ENCODE measurements at places on chromosomes 3 and 15.
A peak's percentile ranks its signal among the peaks of the same experiment; 100 is the strongest.

- DNase-seq: no peak
Measured at GRCh38 chr3:108131475-108132134, 40.8 kb upstream of the CD47 start.

- DNase-seq: peak; percentile 71
Measured at GRCh38 chr15:79394231-79394630, 37.9 kb upstream of the MINAR1 start.

DNA sequence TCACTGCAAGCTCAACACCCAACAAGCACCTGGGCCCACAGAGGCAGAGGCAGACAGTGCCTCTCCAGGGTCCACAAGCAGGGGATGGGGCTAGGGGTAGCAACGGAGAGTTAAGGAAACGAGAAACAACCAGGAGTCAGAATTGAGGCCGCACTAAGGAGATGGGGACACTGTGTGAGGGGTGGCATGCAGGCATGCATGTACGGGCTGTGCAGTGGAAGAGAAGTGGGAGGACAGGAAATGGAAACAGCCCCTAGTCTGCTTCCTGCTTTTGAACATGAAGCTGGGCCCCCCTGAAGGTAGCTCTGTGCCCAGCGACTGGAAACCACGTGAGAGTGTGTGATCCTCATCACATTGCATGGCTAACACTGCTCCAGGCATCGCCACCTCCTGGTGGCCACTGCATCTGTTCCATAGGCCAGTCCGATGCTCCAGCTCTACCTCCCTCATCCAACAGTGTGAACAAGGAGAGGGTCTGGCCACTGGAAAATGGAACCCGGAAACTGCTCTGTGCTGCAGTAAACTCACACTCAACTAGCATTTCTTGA is 44.0 kb downstream of the XXYLT1 start:
- DNase-seq: no peak

DNA sequence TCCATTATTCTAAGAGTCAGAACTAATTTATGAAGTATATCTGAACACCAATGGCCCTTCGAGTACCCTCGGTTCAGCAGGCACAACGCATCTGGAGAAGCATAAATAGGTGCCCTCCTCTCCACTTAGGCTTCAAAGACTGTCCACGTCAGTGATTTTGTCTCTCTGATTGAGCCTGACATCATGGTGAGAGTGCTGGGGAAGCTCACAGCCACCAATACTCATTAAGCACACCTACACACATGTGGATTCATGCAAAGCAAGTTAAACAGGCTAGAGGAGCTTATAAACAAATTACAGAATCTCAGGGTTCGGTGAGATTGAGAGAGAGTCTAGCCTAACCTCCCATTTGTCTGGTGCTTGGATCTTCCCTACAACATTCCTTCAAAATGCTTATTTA is 3.6 kb downstream of the CLDN1 start:
- DNase-seq: no peak

DNA sequence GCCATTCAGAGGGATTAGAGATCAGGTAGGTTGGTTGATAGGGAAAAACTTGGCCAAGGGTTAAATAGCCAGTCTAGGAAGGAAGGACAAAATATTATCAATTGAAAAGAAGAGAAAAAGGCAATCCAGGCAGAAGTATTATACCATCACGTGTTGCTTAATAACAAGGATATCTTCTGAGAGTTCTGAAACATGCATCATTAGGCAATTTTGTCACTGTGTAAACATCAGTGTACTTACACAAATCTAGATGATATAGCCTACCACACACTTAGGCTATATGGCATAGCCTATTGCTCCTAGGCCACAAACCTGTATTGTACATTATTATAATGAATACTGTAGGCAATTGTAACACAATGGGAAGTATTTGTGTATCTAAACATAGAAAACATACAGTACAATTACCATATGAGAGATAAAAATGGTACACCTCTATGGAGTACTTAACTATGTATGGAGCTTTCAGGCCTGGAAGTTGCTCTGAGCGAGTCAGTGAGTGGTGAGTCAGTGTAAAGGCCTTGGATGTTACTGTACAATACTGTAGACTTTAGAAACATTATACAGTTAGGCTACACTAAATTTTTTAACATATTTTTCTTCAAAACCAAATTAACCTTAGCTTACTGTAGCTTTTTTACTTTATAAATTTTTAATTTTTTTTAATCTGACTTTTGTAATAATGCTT is 2.7 kb downstream of the TEX55 start:
- DNase-seq: peak; percentile 53

DNA sequence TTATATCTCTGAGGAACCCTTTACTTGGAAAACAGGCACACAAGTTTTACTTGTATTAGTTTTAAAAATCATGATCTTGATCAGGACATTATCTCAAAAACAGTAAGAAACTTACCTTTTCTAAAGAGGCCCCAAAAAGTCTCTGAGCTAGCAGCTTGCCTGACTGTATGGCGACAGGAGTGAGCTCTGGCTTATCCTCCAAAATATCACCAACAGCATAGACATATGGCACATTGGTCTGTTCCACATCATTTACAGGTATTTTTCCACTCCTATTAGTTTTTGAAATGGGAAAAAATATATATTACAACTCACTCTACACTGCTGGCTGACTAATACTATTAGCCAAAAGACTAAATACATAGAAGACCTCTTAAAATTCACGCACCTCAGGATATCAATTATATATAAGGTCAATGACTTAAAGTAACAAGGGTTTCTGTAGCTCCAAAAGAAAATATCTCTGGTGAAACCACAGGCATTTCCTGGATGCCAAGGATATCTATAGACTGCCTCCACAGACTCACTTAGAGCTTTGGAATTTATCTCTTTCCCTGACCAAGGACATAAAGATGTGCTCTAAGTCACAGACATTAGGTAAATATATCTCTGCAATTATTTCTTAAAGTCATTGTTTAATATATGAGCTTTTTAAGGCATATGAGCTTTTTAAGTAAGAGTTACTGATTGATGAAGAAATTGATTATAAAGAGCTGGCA is 33.1 kb downstream of the TXNRD3 start:
- peak; percentile 32 for DNase-seq

DNA sequence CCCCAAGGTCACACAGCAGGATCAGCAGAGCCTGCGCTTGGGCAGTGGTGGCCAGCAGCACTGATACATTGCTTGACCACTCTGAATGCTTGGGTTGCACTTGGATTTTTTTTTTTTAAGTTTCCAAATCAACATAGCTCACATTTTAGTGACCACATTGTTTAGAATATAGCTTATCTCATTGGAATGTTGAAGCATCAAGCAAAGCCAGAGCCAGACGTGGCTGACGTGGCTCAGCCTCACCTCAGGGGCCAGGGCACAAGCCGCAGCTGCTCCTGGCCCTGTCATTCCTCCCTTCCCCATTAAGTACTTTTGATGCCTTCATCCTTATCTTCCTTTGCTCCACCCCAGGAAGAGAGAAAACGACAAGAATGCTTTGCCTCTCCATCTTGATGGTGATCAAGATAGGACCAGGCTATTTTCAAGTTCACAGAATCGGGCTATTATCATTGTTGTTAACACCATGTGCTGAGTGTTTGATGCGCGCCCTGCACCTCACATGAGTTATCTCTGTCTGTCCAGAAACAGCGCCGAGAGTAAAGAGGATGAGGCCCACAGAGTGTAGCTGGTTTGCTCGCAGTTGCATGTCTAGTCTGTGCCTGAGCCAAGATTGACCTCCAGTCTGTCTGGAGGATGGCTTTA is 75.8 kb downstream of the AAGAB start:
- DNase-seq: peak; percentile 97

DNA sequence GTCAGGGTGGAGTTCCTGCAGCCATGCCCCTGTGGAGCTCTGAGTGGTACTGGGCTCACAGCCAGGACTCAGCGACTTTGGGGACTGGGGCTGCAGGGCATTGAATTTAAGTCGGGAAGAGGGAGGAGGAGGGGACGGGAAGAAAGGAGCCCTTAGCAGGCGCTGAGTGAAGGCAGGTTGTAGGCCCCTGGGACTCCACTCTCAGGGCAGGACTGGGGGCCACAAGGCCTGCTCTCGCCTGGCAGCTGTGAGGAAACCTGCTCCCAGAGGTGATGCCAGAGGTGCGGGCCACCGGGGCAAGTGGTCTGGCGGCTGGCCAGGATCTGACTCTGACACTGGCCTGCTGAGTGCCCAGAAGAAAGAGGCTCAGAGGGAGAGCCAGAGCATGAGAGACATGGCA is 73.5 kb downstream of the EPHB3 start:
- no peak for DNase-seq

DNA sequence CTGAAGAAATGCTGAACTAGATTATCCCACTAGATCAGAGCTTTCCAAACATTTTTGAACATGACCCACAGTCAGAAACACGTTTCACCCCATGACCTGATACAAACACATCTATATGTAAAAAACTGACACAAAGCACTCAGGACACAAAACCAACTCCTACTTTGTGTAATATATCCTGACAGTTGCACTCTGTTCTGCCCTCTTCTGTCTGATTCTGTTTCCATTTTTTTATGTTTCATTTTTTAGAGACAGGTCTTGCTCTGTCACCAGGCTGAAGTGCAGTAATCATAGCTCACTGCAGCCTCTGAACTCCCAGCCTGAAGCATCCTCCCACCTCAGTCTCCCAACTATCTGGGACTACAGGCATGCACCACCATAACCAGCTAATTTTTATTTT is 15.8 kb upstream of the RFTN1 start:
- DNase-seq: no peak

- no peak for DNase-seq
Measured at GRCh38 chr15:89341316-89342005, 6.8 kb upstream of the POLG start.

- DNase-seq: no peak
Measured at GRCh38 chr3:86152620-86153019, 838.3 kb downstream of the VGLL3 start.

GRCh38 chr15:66233487-66234415 is 19.8 kb downstream of the MEGF11 start:
- peak; percentile 49 for DNase-seq

DNA sequence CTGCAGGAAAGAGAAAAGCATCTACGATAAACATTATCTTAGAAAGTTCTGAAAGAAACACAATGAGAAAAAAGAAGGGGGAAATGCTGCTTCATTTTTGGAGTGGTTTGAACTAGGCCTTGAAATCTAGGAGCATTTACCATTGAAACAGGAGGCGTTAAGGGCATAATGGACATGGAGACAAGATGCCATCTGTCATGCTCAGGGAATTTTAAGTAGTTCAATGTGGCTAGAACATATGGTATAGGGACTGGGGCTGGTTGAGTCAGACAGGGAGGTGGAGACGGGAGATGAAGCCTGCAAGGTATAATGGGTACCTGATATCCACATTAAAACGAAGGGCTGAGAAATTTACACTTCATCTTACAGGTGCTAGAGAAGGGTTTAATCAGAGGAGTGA is 10.4 kb upstream of the PLAAT1 start:
- DNase-seq: no peak

DNA sequence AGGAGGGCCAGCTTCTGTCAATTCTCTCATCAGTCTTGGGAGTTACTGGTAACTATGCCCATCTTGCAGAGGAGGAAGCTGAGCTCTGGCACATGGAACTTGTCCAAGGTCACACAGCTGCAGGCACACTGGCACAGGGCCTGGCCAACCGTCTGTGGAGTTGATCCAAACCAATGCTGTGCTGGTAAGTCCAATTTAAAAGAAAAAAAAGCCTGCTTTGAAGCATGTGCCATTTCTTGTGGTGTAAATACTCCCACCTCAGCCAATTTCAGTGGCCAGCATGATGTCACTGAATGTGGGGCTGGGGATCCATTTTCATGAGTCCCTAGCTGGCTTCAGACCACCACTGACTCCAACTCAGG is 83.4 kb downstream of the CHSY1 start:
- DNase-seq: peak; percentile 74

DNA sequence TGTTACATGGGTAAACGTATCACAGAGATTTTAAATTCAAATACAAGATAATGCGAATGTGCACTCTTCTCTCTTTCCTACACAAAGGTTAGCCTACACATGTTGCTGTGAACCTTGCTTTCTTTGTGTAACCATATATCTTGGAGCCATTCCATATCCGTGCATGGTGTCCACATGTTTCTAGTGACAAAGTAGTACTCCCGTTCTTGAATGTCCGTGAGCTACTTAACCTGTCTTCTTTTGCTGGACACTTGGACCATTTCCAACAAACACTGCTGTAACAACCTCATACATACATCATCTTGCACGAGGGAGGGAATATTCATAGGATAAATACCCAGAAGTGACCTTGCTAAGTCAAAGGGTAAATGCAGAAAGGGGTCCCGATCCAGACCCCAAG is 75.0 kb downstream of the STRIT1 start:
- peak; percentile 42 for DNase-seq

DNA sequence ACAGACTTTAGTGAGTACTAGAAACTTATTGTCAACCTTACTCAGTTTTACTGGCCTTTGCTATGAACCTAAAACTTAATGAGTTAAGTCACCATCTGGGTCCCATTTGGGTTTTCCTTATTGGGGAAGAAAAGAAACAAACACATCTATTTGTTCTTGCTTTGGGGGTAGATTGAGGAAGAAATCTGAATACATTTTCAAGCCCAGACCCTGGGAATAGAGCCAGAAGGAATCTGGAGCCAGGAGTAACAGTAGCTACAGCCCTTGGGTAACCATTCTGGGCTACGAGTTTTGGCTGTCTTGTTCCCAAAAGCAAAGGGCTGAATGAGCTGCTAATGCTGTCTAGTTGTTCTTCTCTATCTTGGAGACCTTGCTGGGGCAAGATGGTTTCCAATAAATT is 16.5 kb downstream of the SLC12A1 start:
- no peak for DNase-seq

DNA sequence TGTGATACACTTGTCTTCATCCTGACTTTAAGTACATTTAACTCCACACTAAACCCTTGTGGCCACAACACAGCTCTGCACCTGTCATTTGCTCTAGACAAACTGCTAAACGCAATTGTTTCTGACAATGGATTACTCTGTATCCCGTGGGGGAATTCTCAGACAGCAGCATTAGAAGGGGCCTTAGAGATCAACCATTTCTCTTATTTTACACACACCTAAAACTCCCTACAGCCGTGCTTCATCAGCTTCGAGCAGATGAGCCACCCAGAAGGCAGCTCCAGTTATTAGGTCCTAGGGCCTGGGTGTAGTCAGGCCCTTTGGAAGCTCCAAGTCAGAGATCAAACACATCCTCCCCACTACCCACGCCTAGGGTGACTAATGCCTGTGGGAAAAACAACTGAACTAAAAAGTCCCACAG is 1.3 kb upstream of the IL12A start:
- peak; percentile 89 for DNase-seq

DNA sequence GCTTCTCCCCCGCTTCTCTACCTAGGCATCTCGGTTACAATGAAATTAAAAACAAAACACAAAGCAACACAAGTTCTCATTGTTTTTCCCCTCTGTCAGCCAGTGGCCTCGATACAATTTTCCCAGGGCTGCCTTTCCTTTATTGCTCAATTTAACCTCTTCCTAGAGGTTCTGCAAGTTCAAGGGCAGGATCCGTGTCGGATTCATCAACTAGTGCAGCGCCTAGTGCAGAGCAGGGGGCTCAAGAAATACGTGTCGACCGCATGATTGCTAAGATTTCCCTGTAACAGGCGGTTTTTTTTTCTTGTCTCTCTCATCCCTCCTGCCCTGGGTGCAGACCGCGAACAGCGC is 1.4 kb upstream of the BHLHE40 start:
- DNase-seq: no peak

GRCh38 chr15:89278307-89278706 is 34.5 kb downstream of the FANCI start:
- peak; percentile 68 for DNase-seq

All from fibroblast of mammary gland (primary cell).